Chondrocyte (in vitro differentiated cells): ENCODE measurements at places on chromosomes 2 and 18. TPM values are rescaled to one million over a fixed set of nuclear protein-coding genes. Genes with fewer than 3 reads are reported as not detected.

Gene SERPINB4
- not detected in 3 replicates for total RNA-seq

- H3K36me3 ChIP-seq: no peaks in the 10 kb centered on the region
- DNase-seq: no peak
- no peak overlapping the region for H3K27ac ChIP-seq
- no peak overlapping the region for H3K4me3 ChIP-seq
Measured at GRCh38 chr18:74140582-74140981, 7.1 kb downstream of the FBXO15 start.

DNA sequence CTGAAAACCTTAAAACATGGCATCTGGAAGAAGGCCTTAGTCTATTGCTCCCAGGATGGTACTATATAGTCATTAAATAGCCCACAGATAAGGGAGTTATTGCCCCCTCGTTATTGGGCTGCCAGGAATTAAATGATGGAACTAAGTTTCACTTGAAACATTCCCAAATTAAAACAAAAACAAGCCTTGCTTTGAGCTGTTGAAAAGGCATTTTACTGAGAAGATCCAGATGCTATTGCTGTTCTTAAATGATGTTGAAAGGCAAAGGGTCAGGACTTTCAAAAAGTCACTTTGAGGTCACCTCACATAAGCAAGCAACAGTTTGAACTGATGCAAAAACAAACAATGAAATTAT is 2.0 kb upstream of the AMMECR1L start:
- peaks cover 1% of the 10 kb centered on the region for H3K36me3 ChIP-seq
- H3K27me3 ChIP-seq: no peaks in the 10 kb centered on the region
- peak overlapping the region; percentile 69 for H3K4me3 ChIP-seq
- no peak overlapping the region for H3K27ac ChIP-seq
- no peak for DNase-seq

DNA sequence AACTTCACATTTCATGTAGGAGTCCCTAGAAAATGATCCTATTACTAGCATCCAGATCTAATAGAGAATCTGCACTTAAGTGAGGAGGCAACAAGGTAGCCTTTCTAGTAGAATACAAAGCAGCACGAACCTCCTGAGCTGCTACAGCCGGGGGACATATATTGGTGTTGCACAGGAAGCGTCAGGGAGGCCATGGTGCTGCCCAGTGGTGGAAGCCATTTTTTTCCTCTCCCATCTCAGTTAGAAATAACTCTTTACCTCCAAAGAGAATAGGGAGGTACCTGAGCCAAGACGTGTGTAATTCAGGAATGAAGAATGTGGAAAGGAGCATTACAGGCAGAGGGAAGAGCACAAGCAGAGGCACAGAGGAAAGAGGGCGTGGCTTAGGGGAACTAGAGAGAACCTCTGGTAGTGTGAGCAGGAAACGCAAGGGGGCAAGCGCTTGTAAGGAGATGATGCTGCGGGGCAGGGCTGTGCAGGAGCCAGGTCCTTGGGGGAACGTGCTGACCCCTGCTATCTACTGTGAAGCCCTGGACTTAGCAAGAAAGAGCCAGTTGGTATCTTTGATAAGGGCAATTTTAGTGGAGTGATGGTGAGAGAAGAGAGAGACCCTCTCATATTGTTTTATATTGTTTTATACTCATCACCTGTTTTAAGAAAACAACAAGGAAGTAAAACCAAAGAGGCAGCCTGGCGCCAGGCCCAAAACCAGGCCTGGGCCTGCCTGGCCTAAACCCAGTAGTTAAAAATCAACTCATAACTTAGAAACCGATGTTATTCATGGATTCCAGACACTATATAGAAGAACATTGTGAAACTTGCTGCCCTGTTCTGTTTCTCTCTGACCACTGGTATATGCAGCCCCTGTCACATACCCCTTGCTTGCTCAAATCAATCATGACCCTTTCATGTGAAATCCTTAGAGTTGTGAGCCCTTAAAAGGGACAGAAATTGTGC is 50.0 kb upstream of the TTC39C start:
- H3K36me3 ChIP-seq: no peaks in the 10 kb centered on the region
- no peak overlapping the region for H3K4me3 ChIP-seq
- DNase-seq: no peak
- H3K4me1 ChIP-seq: peaks cover 5% of the 10 kb centered on the region
- peaks cover 10% of the 10 kb centered on the region for H3K27me3 ChIP-seq

Gene DQX1
- total RNA-seq: 0.34 TPM in 1 of 3 replicates, not detected in the others

Gene TTN
- not detected in 3 replicates for total RNA-seq

GRCh38 chr2:23498943-23499342 is 114.0 kb downstream of the KLHL29 start:
- no peak overlapping the region for H3K27ac ChIP-seq
- peaks cover 4% of the 10 kb centered on the region for H3K36me3 ChIP-seq
- DNase-seq: no peak
- H3K4me3 ChIP-seq: no peak overlapping the region

GRCh38 chr2:212863185-212863588 is 288.2 kb downstream of the IKZF2 start:
- H3K4me3 ChIP-seq: no peak overlapping the region
- no peaks in the 10 kb centered on the region for H3K27me3 ChIP-seq
- no peaks in the 10 kb centered on the region for H3K4me1 ChIP-seq
- no peak overlapping the region for H3K27ac ChIP-seq
- H3K36me3 ChIP-seq: peaks cover 12% of the 10 kb centered on the region

- DNase-seq: no peak
- no peak overlapping the region for H3K27ac ChIP-seq
- no peak overlapping the region for H3K4me3 ChIP-seq
- no peaks in the 10 kb centered on the region for H3K27me3 ChIP-seq
Measured at GRCh38 chr18:22020127-22020866, 149.1 kb upstream of the GATA6 start.

- H3K27me3 ChIP-seq: peaks cover 2% of the 10 kb centered on the region
- no peaks in the 10 kb centered on the region for H3K36me3 ChIP-seq
- no peak overlapping the region for H3K4me3 ChIP-seq
- DNase-seq: no peak
Measured at GRCh38 chr2:162298669-162299335, 19.7 kb downstream of the IFIH1 start.

DNA sequence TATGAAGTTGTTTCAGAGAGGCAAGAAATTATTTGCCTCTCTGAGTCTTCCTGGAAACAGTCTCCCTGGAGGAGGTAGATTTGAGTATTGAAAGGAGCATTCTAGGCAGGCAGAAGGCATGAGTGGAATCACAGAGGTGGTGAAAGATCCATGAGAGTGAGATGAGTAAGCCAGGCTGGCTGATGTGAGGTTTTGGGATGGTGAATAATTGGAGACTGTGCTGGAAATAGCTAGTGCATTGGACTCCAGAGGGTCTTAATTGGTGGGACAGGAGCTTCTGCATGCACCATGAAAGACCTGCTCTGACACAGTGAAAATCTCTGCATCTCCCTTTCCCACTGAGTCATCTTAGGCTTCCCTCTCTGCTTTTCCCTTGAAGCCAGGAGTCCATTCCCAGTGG is 46.3 kb downstream of the CDC42EP3 start:
- no peaks in the 10 kb centered on the region for H3K36me3 ChIP-seq
- peak overlapping the region; percentile 90 for H3K27ac ChIP-seq
- no peaks in the 10 kb centered on the region for H3K27me3 ChIP-seq
- no peak for DNase-seq

DNA sequence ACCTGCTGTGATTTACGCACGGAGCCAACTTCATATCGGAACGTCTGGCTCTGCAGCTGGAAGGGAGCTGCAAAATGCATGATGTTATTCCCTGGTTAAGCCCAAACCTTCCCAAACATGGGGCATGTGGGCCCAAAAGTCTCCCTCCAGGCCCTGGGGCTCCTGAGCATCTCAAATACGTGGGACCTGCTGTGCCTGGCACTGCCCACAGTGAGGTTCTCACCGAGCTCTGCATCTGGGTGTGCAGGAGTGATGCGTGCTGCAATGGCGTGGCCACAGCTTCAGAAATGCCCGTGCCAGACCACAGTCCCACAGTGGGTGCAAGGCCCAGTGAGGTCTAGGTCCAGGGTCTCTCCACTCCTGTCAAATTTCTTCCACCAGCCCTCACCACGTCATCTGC is 503.3 kb downstream of the EIPR1 start:
- DNase-seq: no peak
- no peaks in the 10 kb centered on the region for H3K36me3 ChIP-seq
- peaks cover 7% of the 10 kb centered on the region for H3K27me3 ChIP-seq
- H3K4me1 ChIP-seq: no peaks in the 10 kb centered on the region

DNA sequence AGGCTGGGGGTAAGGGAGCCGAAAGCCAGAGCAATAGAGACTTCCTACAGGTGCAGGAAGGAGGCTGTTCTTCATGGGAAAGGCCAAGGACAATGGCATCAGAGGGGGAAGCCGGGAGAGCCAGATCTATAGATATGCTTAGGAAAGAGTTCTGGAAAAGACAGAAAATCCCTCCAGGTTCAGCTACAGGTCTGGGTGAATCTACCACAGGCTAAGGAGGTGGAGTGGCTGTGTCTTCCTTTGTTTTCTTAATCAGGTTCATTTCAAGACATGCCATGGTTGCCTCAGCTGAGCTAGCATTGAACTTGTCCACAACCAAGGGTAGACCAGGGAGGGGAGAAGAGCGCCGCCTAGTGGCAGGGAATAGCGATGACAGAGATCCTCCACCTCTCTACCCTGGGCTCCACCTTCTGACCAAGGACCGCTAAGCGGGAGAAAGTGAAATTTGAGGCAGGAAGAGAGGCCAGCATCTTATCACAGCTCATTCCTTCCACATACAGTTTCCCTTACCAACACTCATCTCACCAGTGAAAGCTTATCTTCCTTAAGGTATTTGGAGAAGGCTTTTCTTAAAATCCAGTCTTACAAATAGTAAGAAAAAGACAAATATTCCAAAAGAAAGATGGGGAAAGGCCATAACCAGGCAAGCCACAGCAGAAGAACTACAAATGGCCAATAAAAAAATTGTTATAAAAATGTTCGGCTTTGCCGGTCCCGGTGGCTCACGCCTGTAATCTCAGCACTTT is 74.2 kb downstream of the VIT start:
- DNase-seq: no peak
- no peaks in the 10 kb centered on the region for H3K27me3 ChIP-seq
- H3K36me3 ChIP-seq: no peaks in the 10 kb centered on the region
- no peak overlapping the region for H3K4me3 ChIP-seq

- peaks cover 37% of the 10 kb centered on the region for H3K27me3 ChIP-seq
- no peak overlapping the region for H3K4me3 ChIP-seq
- H3K27ac ChIP-seq: no peak overlapping the region
- H3K4me1 ChIP-seq: peaks cover 6% of the 10 kb centered on the region
- no peaks in the 10 kb centered on the region for H3K36me3 ChIP-seq
Measured at GRCh38 chr2:210199186-210199765, 26.0 kb downstream of the ACADL start.

DNA sequence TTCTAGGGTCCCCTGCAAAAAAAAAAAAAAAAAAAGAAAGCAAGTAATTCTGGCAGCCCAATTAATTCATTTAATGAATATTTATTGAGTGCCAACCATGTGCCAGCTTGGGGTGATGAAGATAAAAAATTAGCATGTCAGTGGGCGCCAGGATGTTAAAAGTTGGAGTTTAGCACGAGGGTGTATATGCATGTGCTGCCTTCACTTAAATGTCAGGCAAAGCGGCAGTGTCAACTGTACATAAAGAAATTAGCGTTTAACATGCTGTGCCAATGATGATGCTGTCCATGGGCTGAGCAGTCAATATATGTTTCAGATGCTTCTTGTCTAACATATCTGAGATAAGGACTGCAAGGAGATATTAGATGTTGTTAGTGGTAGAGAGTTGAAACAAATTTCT is 49.5 kb downstream of the ASAP2 start:
- H3K27me3 ChIP-seq: no peaks in the 10 kb centered on the region
- no peak overlapping the region for H3K4me3 ChIP-seq
- H3K36me3 ChIP-seq: peaks cover 1% of the 10 kb centered on the region
- no peak overlapping the region for H3K27ac ChIP-seq
- DNase-seq: no peak

GRCh38 chr2:239119346-239120126 is 271.7 kb downstream of the TWIST2 start:
- no peaks in the 10 kb centered on the region for H3K4me1 ChIP-seq
- peaks cover 6% of the 10 kb centered on the region for H3K36me3 ChIP-seq
- H3K27ac ChIP-seq: no peak overlapping the region
- no peak overlapping the region for H3K4me3 ChIP-seq

GRCh38 chr2:80591233-80591632 is 286.7 kb upstream of the LRRTM1 start:
- no peak for DNase-seq
- H3K36me3 ChIP-seq: no peaks in the 10 kb centered on the region
- no peaks in the 10 kb centered on the region for H3K27me3 ChIP-seq
- H3K4me1 ChIP-seq: no peaks in the 10 kb centered on the region
- no peak overlapping the region for H3K4me3 ChIP-seq

Gene AMER3
- not detected in 3 replicates for total RNA-seq

Gene LIMS3
- 4.7 to 6.2 TPM (median 5.2 TPM) in 3 replicates for total RNA-seq

DNA sequence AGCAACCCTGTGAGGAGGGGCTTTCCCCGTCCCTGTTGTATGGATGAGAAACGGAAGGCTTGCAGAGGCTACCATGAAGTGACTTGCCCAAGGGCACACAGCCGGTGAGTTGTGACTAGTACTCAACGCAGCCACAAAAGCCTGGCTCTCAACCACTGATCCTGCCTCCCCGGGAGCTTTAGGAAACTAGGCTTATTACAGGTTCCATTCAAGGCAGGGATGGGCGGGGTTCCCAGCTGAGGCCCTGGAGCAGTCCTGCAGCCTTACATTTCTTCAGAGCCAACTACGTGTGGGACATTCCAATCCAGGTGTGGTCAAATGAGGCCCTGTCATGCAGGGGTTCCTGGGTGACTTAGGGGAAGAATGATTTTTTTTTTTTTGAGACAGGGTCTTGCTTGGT is 59.6 kb downstream of the MEX3C start:
- no peaks in the 10 kb centered on the region for H3K27me3 ChIP-seq
- no peak overlapping the region for H3K27ac ChIP-seq
- H3K4me3 ChIP-seq: no peak overlapping the region
- no peaks in the 10 kb centered on the region for H3K36me3 ChIP-seq

- H3K4me3 ChIP-seq: no peak overlapping the region
- H3K27ac ChIP-seq: no peak overlapping the region
- H3K36me3 ChIP-seq: peaks cover 5% of the 10 kb centered on the region
Measured at GRCh38 chr2:43363120-43363519, 136.7 kb upstream of the ZFP36L2 start.

Gene COL4A4
- 6.3 to 18.4 TPM (median 7.3 TPM) in 3 replicates for total RNA-seq

- no peak for DNase-seq
- H3K36me3 ChIP-seq: no peaks in the 10 kb centered on the region
- no peak overlapping the region for H3K4me3 ChIP-seq
- H3K27me3 ChIP-seq: no peaks in the 10 kb centered on the region
- H3K27ac ChIP-seq: no peak overlapping the region
- peaks cover 16% of the 10 kb centered on the region for H3K4me1 ChIP-seq
Measured at GRCh38 chr2:212911011-212911410, 240.4 kb downstream of the IKZF2 start.

GRCh38 chr2:212360068-212360460 is 178.5 kb downstream of the ERBB4 start:
- H3K27me3 ChIP-seq: no peaks in the 10 kb centered on the region
- peaks cover 10% of the 10 kb centered on the region for H3K4me1 ChIP-seq
- H3K27ac ChIP-seq: no peak overlapping the region
- H3K36me3 ChIP-seq: no peaks in the 10 kb centered on the region

- no peaks in the 10 kb centered on the region for H3K27me3 ChIP-seq
- no peaks in the 10 kb centered on the region for H3K4me1 ChIP-seq
- no peak overlapping the region for H3K4me3 ChIP-seq
- no peak for DNase-seq
- H3K27ac ChIP-seq: peak overlapping the region; percentile 25
- H3K36me3 ChIP-seq: peaks cover 15% of the 10 kb centered on the region
Measured at GRCh38 chr18:42030586-42031182, 75.7 kb downstream of the PIK3C3 start.
